GM04503 (cell line): ENCODE measurements at places on chromosomes 4 and X.

- DNase-seq: no peak
Measured at GRCh38 chr4:23305026-23305425, 584.8 kb downstream of the PPARGC1A start.

GRCh38 chr4:76963131-76963750, 13.7 kb downstream of the SEPTIN11 start:
- DNase-seq: no peak

DNA sequence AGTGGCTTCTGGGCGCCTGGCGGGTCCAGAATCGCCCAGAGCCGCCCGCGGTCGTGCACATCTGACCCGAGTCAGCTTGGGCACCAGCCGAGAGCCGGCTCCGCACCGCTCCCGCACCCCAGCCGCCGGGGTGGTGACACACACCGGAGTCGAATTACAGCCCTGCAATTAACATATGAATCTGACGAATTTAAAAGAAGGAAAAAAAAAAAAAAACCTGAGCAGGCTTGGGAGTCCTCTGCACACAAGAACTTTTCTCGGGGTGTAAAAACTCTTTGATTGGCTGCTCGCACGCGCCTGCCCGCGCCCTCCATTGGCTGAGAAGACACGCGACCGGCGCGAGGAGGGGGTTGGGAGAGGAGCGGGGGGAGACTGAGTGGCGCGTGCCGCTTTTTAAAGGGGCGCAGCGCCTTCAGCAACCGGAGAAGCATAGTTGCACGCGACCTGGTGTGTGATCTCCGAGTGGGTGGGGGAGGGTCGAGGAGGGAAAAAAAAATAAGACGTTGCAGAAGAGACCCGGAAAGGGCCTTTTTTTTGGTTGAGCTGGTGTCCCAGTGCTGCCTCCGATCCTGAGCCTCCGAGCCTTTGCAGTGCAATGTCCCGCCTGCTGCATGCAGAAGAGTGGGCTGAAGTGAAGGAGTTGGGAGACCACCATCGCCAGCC, at the start of gene ATOH1:
TSS of gene ATOH1 (plus strand) at position 422 of the 663 bp plus-strand sequence. CDS start at position 596, 174 bp downstream.
- no peak for DNase-seq

DNA sequence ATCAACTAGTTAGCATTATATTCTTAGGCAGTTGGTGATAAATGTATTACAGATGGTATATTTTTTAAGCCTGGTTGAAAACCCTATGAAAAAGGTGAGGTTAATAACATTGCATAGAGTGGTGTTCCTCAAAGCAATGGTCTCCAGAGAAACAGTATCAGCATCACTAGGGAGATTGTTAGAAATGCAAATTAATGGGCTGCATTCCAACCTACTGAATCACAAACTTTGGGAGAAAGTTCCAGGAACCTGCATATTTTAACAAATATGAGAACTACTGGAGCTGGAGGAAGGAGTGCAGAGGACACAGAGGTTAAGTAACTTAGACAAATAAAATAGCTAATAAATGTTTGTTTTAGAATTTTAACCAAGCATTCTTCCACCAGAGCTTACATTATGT, 166.9 kb upstream of the PCDH10 start:
- DNase-seq: no peak

DNA sequence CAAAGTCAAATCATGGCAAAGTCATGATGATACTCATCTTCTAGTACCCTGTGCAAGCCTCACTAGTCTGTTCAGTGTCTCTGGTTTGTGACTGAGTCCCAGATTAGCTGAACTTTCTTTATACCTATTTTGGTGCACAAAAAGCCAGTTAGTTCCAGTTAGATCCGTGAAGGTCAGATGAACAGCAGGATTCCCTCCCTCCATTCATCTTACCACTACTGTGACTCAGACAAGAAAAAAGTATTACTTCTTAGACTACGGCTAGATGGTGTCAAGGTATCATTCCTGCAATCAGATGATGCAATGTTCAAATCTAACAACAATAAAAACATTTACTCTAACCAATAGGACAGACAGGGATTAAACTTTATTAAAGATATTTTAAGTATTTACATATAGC, 30.4 kb downstream of the ARHGEF6 start:
- no peak for DNase-seq

GRCh38 chrX:10501611-10502010, 118.8 kb downstream of the MID1 start:
- no peak for DNase-seq

GRCh38 chr4:5054532-5054931, 3.3 kb downstream of the STK32B start:
- no peak for DNase-seq

DNA sequence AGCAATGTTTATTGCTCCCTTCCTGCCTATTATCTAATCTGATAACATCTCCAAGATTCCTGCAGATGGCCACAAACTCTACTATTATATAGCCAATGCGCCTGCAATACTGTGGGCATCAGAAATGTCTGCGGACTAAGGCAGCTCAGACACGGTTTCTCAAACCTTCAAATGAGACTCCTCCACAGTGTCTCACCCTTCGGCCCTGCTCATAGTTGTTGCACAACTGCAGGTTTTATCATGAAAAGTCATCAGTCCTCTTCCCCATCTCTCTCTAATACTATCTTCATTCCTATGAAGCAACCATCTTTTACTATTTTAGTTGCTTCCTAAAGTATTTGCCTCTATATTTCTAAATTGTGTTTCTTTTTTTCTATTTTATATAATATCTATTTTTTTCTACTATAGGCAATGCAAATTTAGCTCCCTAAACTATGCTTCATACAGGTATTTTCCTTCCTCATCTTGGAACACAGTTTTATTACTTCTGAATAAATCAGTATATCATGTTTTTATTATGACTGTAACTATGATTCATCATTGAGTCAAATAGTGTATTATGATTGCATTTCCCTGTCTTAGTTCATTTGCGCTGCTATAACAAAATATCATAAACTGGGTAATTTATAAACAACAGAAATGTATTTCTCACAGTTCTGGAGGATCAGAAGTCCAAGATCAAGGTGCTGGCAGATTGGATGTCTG, 129.7 kb upstream of the EDNRA start:
- no peak for DNase-seq

- DNase-seq: no peak
Measured at GRCh38 chr4:6758728-6759127, 23.8 kb upstream of the KIAA0232 start.

DNA sequence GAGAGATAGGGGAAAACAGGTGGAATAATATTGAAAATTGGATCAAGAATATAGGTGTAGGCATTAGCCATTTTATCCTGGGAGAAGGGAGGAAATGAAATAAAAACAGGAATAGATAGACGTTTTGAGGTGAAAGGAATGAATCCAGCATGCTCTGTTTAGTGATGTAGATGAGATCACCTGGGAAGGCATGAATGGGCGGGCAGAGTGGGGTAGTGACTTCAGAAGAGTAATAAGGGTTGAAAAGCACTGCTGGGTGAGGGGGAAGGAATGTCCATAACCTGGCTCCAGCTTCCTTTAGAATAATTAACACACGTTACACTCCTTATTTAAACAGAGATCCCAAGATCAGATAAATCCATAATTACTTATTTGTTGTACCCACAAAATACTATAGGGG, 191.1 kb upstream of the ANXA3 start:
- no peak for DNase-seq

GRCh38 chrX:132023896-132024386, 839 bp downstream of the STK26 start:
- no peak for DNase-seq

- DNase-seq: no peak
Measured at GRCh38 chrX:97372001-97372766, 488.5 kb downstream of the RPA4 start.

DNA sequence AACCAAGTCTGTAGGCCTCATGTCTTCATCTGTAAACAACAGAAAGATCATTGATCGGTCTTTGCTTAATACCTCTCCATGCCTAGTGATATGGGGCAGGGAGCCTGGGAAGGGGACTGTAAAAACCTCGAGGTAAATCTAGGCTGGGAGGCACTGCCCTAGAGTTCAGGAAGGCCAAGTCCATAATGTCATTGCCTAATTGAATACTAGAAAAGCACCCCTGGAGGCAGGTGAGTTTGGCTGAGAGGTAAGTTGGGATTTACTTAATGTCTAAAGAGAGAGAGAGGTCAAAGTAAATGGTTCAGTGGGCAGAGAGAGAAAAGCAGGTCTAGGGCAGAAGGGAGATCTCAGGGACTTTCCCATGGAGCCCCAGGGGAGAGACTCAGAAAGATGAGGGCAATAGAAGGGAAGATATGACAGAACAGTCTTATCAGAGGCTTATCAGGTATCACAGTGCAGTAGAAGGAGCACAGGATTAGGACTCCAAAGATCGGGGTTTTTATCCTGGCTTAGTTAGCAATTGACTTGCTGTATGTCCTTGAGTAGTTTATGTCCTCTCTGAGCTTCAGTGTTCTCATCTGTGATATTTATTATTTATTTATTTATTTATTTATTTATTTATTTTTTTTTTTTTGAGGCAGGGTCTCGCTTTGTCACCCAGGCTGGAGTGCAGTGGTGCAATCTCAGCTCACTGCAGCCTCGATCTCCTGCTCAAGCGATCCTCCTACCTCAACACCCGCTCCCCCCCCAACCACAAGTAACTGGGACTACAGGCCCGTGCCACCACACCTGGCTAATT, 85.2 kb downstream of the SLC16A2 start:
- DNase-seq: no peak

GRCh38 chr4:15416357-15417232, 11.2 kb upstream of the C1QTNF7 start:
- DNase-seq: no peak

GRCh38 chr4:174713181-174713580, 115.9 kb downstream of the GLRA3 start:
- no peak for DNase-seq

DNA sequence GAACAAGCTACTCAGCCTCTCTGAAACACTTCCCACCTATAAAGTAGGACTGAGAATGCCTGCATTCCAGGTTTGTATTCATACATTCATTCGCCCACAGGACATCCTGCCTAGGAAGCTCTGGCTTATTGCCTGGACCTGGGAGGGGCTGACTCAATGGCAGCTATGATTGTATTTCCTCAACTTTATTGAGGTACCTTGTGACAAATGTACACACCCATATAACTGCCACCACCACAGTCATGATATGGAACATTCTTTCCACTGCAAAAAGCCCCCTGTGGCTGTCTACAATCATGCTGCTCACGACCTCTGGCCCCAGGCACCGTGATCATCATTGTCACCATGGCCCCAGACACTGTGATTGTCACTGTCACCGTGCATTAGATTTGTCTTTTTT, 68.3 kb downstream of the ABLIM2 start:
- DNase-seq: no peak

DNA sequence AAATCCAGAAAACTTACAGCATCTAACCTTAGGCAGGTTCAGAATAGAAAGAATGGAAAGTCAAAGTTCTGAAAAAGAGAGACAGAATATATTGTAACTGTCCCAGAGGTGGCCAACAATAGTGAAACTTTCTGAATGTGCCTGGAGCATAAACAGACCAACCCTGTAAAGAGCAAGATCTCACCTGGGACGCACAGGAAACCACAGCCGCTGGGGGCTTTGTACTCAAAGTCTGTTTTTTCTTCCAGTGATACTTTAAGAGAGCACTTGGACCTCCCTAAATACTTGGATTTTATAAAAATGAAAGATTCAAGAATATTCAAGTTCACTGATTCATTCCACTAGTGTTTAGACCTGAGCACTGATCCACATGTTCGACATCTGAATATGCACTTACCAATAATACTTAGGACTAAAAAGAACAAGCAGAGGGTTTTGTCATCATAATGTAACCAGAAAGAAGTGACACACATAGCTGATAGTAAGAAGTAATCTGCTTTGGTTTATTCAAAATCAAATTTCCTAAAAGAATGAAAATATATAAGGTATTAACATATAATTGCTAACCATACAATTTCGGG, 35.3 kb downstream of the ARAP2 start:
- DNase-seq: no peak

DNA sequence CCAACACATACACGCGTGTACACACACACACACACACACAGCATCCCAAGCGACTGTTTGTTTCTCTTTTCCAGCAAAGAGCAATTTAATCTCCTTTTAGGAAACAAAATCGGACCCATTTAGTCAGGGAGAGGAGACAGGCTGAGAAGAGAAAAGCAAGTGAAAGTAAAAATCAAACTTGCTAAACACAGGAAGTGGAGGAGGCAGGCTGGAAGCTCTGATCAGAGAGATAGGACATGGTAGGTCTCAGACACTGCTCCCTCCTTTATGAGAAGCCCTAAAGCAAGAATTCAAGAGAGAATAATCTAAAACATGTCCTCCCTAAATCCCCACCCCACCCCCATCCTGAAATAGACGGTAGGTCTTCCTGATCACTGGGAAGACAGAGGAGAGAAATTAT, 62.3 kb downstream of the GPC3 start:
- no peak for DNase-seq

DNA sequence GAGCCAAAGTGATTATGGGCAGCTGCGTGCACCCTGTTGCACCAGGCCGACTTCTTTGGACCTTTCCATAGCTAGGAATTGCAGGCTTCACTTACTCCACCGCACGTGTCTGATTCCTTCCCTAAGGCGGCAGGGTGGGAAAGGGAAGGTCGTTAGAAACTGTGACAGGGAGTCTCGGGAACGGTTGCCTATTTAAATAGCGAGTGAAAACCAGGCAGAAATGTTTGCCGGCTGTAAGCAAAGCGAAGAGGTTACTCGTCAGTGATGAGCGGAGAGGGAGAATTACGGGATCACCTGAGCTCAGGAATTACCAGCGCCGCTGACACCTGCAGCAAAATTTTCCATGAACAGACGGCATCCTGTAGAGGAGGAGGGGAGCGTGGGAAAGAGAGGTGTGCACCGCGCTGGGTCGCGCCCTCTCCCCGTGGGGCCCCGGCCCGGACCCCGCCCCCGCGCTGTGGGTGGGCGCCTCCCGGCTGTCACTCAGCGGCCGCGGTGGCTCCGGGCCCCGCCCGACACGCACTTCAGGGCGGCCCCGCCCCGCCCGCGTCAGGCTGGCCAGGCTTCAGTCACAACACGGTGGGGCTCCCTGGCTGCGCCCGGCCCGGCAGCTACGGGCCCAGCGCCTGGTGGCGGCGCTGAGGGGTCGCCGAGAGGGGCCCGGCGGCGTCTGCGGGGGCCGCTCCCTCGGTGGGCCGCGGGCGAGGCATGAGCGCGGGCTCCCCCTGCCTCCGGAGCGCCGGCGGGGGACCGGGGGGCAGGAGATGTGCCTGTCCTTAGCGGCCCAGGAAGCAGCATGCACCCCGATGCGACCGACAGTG, at the start of gene SNX25:
TSS of gene SNX25 (plus strand) at position 568 of the 821 bp plus-strand sequence. CDS start at position 797, 229 bp downstream.
- DNase-seq: no peak

- DNase-seq: no peak
Measured at GRCh38 chr4:154044108-154044531, 255.2 kb upstream of the SFRP2 start.

GRCh38 chr4:168573870-168574269, 77.0 kb downstream of the PALLD start:
- no peak for DNase-seq

- no peak for DNase-seq
Measured at GRCh38 chr4:184722798-184723197, 11.1 kb downstream of the CENPU start.
